SJCRH30 (cell line): ENCODE measurements at places on chromosomes 5 and 9. TPM values are rescaled to one million over a fixed set of nuclear protein-coding genes. Genes with fewer than 3 reads are reported as not detected.

Gene KIAA1958
- total RNA-seq = 16.2 and 17.6 TPM in 2 replicates

Gene GFI1B
- 0.13 and 0.53 TPM in 2 replicates for total RNA-seq

Gene C9orf50
- not detected in 2 replicates for total RNA-seq

Gene FOXD4L4
- 0.53 and 0.59 TPM in 2 replicates for total RNA-seq
